ENCODE measurements at places on chromosomes 4 and X.

- no peak for DNase-seq
Measured at GRCh38 chr4:33437406-33437805, 2717.2 kb downstream of the PCDH7 start.

DNA sequence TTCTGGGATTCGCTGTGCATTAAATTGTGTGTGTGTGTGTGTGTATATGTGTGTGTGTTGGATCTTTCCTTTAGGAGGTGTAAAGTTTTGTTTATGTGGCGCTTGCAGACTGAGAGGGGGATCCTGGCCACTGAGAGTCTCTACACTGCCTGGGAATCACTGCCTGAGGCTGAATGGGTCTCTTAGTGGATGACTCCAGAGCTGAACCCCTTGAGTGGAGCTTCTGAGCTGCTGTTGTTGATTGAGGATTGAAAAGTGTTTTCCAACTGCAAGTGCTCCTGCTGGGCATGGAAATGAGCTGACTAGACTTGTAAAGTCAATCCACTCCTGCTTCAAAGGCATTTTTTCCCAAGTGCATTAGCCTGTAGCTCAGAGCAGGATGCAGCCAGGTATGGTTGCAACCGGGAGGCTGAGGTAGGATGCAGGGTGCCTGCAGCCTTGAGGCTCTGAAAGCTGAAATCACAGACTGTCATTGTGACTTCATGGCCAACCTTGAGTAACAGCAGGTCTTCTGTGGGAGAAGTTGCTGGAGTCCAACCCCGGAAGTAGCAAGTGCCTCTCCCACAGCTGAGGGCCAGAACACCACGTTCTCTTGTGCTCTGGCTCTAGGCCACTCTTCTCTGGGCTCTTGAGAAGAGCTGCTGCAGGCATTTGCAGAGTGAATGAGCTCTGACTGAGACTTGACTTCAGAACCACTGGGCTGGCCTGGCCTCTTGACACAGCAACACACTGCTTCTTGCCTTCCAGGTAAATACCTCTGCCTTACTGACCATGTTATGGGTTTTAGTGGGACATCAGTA is at the start of gene TBX22:
Gene TBX22, plus strand, starts transcription at position 613 of the 800 bp plus-strand sequence. CDS start 7,517 bp downstream, outside the sequence.
- DNase-seq, result no peak

DNA sequence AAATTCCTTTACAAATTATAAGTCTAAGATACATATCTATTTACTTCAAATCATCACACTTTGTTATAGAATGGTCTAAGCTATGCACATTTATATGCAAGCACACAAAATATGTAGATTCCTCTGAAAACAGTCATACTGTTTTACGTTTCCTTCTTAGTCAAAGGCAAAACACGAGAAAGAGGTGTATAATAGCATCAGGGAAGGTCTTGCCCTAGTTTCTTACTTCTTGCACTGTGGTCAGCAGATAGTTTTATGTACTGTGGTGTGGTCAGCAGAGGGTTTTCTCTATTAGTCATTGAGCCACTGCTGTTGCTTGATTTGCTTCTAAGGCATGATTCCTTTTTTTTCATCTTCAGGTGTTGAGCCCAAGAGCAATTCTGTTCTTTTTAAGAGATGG is 117.7 kb downstream of the ADAM29 start:
- no peak for DNase-seq

GRCh38 chr4:137692205-137692604 is 159.9 kb upstream of the PCDH18 start:
- no peak for DNase-seq

- DNase-seq, result no peak
Measured at GRCh38 chrX:139560221-139560620, 29.7 kb downstream of the F9 start.

- DNase-seq, result no peak
Measured at GRCh38 chr4:183366206-183366835, 44.1 kb upstream of the CLDN24 start.

GRCh38 chr4:115233600-115233999 is 120.2 kb upstream of the NDST4 start:
- no peak for DNase-seq

- DNase-seq, result no peak
Measured at GRCh38 chrX:147119088-147119487, 304.5 kb upstream of the CXorf51A start.

Data from NCI-H526 treated with DMSO at 0.1 percent for 48 hours (cell line).